Stimulated activated CD8-positive, alpha-beta memory T cell treated with anti-CD3 and anti-CD28 coated beads, Interleukin-15, amount 100 ng/mL, for 4 hours (primary cell): ENCODE measurements at places on chromosomes 12 and 14.

DNA sequence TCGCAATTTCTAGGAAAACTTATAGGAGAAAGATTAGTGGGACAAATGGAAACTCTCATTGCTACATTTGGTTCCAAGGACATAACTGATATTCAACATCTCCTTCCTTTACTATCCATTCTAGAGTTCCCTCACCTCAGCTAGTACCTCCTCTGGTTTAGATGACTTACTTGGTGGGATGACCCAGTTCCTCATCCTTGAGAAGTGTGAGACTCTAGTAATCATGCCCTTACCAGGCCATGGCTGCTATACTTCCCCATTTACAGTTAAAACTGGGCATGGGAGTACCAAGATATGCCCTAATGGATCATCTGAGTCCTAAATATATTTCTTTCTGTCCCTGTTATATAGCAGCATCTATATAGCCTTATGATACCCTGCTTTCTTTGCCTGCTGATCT lies 58.1 kb downstream of the IFT81 start:
- DNase-seq, result no peak

DNA sequence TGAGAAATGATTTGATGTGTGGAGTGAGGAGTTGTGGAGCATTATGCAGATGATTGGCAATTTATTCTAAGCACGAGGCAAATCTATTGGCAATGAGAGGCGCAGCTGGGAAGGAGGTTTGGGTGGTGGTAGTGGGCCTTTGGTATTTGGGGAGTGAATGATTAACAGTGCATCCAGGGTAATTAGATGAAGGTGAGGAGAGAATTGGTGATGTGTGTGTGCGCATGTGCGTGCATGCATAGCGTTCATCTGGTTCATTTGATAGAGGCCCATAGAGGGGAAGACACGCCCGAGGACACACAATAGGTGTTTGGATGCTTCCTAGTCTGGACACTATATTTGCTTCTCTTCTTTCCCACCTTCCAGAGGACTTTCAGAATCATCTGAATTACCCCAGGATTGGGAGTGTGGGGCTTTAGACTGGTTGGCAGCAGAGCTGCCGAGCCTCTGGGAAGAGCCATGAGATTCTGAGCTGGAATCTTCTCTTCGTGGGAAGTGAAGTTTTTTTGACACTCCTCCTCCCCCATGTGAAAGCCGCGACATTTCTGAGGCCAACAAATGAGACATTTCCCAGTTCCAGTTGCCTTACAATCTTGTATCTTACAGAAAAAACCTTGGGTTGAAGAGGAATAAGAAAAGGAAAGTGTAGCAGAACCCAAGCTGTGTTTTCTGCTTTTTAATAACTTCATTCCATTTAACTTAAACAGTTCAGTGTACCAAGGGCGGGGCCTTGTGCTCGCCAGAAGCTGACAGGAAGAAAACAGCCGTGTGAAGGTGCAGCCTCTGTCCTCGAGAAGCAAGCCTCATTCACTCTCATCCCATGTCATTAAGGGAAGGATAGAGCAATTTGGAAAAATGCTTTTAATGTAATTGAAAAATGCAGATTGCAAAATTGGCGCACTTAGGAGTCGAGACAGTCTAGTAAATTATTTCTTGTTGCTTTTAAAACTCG lies 65.2 kb downstream of the SLC25A47 start:
- no peak for DNase-seq

DNA sequence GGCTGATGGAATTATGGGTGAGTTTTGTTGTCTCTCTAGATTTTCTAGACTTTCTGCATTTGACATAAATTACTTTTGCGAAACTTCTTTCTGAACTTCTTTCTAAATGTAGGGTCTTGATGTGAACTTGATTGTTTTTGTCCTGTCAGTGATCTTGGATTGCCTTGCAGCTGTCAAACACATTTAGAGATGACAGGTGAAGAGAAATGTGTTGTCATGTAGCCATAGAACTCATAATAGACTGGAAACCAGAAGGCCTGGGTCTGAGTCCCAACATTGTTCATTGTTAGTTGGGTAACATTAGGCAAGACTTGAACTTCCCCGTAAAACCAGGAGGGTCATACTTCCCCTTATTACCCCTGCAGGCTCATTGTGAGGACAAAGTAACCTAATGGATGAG lies 109.0 kb downstream of the LRIG3 start:
- DNase-seq, result no peak

GRCh38 chr12:106459124-106459523 lies 101.6 kb downstream of the POLR3B start:
- no peak for DNase-seq

- DNase-seq, result no peak
Measured at GRCh38 chr12:89619764-89620163, 88.9 kb downstream of the ATP2B1 start.

- no peak for DNase-seq
Measured at GRCh38 chr14:30768791-30769190, 105.6 kb upstream of the COCH start.

DNA sequence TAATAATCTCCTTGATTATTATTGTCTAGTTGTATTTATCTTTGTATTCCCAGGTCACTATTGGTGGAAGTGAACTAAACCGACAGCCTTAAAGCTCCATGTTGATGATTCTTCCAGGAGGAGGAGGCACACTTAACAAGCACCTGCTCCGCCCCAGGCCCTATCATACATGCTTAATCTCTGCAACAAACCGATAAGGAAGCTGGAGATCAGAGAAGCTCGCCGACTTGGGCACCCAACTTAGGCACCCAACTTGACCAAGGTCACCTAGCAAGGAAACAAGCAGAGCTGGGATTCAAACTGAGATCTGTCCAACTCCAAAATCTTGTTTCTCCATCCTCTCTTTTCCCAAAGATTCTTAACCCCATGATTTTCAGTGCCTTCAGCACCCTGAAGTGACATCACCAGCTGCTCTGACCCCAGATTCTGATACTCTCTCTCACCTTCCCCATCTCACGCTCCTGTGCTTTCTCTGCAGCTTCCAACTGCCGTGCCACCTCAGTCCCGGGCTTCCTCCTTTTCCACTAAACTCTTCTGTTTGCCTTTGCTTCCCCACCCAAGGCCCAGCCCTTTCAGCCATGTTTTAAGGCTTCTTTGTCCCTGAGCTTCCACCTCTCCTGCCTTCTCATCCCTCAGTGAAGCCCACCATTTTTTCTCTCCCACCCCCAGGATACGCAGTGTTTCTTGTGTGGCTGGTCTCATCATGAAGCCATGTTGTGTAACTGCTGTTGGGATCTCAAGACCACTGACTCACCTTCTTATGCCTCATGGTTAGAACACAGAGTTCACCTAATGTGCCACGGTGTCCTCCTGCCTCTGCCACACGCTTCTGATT lies 6.6 kb upstream of the KRT18 start:
- DNase-seq, result no peak

DNA sequence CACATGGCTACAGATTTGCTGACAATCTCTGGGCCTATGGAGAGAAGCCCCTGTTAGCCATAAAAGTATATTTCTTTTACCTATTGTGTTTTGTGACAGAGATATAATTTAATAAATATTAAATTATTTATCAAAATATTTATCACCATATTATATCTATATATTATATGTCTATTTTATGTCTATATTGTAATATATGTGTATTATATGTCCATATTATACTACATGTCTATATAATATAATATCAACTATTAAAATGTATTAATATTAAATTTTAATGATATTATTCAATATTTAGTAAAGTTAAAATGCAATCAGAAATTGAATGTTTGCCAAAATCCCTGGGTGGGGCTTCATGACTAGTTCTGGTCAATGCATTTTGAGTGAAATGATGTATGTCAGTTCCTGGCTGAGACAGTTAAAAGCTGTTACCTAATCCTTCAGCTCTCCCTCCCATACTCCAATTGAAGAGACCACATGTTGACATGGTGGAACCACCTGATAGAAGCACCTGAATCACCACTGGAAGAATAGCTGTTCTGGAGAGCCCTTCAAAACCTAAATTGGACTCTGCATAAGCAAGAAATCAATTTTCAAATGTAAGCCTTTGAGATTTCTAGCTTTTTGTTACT lies 357.3 kb upstream of the DDHD1 start:
- no peak for DNase-seq

- DNase-seq, result no peak
Measured at GRCh38 chr12:110421159-110421661, 17.7 kb upstream of the ANAPC7 start.

DNA sequence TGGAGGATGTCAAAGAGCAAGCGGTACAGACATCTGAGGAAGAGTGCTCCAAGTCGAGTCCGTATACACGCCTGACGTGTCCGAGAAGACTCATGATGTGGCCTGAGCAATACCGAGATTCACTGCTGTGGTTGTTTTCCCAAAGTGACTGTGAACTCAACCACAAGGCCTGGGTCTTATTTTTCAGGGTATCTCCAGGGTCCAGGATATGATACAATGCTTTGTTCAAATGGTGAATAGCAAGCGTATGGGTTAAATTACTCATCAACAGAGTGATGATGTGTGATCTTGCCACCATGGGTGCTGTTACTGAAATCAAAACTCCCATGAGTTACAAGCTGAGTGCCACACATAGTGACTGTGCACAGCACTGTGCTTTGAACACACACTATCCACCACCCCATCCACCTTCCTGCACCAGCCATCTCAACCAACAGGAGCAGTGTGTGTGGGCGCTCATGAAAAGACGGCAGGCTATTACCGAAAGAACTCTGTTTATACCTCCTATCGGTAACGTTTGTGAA lies 109.6 kb downstream of the BCAT1 start:
- DNase-seq, result peak; percentile 13

- no peak for DNase-seq
Measured at GRCh38 chr12:125053821-125054220, 11.4 kb upstream of the AACS start.

GRCh38 chr14:105448706-105449111 lies 25.9 kb upstream of the CRIP2 start:
- peak; percentile 23 for DNase-seq
